ENCODE measurements at places on chromosomes 16 and 17.

DNA sequence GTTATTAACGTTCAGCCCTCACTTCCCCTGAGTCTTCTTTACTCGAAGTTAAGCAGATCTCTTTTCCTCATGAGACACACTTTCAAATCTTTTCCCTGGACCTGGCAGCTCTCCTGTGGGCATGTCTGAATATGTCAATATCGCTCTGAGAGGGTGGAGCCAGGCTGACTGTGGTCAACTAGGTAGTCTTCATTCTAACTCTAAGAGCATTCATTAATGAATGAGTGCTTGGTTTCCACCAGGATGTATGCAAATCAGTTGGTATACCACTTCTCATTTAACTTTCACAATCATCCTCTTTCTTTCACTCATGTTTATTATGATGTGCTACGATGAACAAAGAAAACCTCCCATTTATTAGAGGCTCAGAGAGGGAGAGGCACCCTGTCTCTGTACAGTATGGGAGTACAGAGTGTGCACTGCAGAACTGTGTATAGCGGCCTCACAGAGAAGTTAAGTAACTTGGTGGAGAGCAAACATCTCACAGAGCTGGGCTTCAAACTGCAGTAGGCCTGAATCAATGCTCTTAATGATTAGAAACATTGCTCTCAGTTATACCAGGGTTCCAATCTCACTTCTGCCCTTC, 39.9 kb downstream of the OTOA start:
- no peak for DNase-seq

DNA sequence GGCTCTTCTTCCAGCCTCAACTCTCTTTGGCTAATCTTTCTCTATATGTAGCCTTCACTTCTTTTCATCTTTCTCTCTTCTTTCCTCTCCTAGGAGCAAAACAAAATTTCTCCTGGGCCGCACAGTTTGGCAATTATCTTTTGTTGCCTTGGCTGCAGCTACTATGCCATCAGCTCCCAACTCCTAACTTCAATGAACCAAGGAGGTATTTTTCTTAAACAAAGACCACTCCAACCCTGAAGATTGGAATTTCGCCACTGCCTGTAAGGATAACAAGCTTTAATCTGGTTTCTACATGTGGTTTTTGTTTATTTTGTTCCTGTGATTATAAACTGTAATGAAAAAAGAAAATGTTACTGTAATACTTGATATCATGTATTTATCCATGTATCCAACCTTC, 2.3 kb upstream of the SCPEP1 start:
- no peak for DNase-seq

GRCh38 chr16:47250983-47251382, 107.2 kb upstream of the NETO2 start:
- no peak for DNase-seq

DNA sequence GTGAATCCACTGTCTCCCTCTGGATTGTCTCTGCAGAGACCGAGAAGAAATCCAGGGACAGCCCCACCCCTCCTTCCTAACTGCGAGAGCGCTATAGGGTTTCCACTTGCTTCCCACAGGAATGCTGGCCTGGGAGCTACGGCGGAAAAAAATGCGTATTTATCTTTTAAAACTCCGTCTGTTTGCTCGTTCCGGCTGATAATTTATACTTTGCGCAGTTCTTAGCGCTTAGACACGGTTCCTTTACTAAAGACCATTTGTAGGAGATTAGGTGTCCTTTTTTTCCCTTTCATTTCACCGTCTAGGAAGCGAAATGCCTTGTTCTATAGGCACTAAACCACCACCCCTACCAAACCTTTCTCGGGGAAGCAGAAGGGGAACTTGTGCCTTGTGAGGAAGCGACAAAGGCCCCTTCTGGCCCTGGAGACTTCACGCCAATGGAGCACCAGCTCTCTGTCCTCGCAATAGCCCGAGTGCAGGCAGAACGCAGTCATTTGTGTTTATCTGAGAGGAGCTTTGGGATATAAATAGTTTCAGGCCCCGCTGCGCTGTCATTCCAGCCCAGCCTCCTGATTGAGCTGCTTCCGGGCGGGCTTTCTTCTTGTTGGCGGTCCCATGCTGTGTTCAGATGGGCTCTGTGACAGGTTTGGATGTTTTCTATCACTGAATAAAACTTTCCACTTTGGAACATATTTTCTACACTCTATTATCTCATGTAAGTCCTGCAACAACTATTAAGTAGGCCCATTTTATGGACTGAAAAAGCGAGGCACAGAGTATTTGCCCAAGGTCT, 791 bp upstream of the SUPT4H1 start:
- no peak for DNase-seq

DNA sequence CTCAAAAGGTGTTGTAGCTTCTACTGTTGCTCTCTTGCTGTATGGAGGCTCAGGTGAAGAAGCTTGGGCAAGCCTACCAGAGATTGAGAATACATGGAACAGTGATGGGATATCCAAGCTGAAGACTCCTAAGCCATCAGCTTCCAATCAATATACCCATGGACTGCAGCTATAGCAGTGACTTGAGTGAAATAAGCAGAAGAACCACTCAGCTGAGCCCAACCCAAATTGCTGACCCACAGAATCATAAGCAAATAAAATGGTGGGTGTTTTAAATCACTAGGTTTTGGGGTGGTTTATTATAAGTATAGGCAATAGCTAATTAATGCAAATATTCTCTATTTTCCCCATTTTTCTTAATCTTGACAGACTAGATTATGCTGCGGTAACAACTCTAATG, 147.7 kb upstream of the SALL1 start:
- DNase-seq, result no peak

- DNase-seq, result no peak
Observed at GRCh38 chr16:27795992-27796614, 246.2 kb downstream of the KATNIP start.

- DNase-seq, result no peak
Observed at GRCh38 chr16:7653746-7654461, 321.3 kb downstream of the RBFOX1 start.

GRCh38 chr16:11542069-11542744, 44.5 kb downstream of the LITAF start:
- DNase-seq, result no peak

GRCh38 chr17:74244548-74244947, 29.5 kb upstream of the DNAI2 start:
- no peak for DNase-seq

- no peak for DNase-seq
Observed at GRCh38 chr17:5226940-5227878, 7.5 kb downstream of the SCIMP start.

DNA sequence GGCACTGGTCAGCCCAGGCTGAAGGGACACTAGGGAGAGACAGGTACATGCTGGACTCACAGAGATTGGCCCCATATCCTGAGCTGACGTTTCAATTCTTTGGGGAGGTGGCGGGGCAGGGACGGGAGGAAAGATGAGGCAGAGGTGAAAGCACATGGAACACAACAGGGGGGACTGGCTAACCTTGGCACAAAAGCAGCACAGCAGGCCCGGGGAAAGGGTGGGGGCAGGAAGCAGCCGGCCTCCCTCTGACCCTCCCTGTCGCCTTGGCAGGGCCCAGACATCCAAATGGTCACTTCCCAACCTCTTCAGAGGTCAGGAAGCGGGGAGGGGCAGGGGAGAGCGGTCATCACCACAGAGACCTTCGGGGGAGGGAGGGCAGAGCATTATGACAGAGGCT, 6.6 kb downstream of the VAT1 start:
- no peak for DNase-seq

DNA sequence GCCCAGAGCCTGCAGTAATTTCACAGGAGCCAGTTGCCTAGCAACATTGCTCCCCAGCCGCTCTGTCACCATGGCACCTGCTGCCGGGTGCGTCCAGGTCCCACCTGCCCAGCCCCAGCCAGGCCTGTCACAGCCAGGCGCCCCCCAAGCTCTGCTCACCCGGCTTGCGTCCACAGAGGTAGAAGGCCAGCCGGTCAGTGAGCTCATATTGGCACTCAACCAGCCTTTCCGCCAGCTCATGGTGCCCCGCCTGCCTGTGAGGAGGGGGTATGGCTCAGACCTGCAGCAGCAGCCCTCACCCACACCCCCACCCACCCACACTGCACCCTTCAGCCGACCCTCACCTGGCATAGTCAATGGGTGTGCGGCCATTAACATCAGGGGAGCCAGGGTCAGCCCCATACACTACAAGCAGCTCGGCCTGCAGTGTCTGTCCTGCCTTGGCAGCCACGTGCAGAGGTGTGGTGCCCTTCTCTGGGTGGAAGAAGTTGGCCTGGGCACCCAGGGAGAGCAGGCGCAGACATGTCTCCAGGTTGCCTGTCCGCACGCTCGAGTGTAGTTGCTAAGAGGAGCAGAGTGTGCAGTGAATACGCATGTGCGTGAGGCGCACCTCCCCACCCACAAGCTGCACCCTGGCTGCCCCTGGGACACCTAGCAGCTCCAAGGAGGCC, 7.7 kb downstream of the GIT1 start:
- DNase-seq, result no peak

DNA sequence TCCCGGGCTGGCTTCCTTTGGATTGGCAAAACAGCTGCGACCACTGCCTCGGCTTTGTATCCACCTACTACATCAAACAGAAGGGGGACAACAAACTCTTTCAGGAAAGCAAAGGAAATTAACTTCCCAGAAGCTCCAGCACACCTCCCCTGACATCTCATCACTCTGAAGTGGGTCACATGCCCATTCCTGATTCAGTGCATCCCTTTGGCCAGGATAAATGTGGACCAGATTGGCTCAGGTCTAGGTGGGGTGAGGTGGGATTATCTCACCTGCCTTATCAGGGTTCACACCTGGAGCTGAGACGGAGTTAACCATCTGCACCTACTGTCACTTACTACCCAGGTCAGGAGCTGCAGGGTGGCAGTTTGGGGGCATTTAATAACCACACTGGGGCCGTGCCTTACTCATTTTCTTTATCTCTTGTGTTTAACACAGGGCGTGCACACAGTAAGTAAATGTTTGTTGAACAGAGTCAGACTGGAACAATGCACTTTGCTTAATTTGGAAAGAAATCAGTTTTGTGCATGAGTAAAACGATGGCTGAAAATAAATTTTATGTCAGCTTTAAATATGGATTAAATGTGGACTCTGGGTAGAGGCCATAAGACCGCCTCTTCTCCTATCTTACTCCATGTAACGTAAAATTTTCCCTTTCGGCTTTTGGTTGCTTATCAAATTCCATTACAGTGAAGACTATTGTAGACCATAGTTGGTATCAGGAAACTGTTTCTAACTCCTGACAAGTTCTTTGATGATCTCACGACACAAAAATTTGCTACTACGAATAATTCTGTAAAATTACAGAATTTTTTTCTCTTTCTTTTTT, 36.0 kb downstream of the IQCK start:
- DNase-seq, result no peak

DNA sequence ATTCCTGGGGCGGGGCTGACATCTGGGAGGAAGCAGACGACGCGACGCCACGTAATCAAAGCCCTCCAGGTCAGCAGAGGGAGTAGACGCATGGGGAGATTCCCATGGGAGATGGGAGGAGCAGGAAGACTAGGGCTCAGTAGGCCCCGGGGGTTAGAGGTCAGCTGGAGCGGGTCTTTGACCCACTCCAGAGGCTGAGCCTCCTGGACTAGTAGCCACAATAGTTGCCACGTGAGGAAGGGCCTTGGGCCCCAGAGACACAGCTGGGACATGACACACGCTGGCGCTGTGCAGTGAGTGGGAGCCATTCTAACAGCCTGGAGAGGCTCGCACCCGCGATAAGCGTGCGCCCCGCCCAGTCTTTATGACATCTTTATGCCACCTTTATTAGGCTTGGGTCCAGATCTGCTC, 95.7 kb upstream of the AMZ2 start:
- no peak for DNase-seq

DNA sequence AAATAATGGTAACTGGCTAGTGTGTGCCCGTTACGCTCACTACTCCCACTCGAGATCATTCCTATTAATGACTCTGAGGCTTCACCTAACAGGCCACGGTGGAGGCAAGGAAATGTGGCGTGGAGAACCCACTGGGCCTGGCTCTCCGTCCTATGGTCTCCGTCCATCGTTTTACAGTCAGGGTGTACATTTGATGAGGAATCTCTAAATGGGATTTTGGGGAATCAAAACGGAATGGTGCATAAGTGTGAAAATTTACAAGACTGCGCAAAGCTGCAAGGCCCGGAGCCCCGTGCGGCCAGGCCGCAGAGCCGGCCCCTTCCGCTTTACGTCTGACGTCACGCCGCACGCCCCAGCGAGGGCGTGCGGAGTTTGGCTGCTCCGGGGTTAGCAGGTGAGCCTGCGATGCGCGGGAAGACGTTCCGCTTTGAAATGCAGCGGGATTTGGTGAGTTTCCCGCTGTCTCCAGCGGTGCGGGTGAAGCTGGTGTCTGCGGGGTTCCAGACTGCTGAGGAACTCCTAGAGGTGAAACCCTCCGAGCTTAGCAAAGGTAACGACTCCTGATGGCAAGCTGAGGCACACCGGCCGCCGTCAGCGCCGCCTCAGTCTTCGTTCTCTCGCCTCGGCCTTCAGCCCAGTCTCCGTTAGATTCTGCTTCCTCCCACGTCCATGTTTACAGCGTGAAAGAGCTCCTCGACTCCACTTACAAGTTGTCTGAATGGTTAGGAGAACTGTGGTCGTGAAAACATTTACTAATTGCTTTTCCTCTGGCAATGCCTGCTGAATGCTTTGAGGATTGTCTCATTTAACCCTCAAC, at the start of gene RAD51C:
Gene RAD51C, plus strand, starts transcription at position 364 of the 817 bp plus-strand sequence. Its CDS starts 42 bp downstream, at position 406.
- peak; percentile 73 for DNase-seq

DNA sequence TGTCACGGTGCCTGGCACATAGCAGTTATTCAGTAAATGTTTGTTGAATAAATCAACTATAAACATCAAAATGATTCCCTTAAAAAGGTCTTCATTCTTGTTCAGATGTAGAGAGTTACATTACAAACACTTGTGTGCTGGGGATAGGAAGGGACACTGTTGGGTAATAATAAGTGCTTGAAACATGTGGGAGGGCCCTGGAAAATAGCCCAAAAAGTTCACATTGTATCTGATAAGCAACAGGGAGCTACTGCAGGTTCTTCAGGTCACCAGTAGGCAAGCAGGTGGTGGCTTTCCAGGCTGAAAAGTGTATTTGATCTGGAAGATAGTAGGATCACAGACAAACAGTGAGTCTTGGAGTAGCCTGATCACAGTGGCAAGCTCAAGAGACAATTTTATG, 19.0 kb upstream of the ZNF652 start:
- DNase-seq, result no peak

DNA sequence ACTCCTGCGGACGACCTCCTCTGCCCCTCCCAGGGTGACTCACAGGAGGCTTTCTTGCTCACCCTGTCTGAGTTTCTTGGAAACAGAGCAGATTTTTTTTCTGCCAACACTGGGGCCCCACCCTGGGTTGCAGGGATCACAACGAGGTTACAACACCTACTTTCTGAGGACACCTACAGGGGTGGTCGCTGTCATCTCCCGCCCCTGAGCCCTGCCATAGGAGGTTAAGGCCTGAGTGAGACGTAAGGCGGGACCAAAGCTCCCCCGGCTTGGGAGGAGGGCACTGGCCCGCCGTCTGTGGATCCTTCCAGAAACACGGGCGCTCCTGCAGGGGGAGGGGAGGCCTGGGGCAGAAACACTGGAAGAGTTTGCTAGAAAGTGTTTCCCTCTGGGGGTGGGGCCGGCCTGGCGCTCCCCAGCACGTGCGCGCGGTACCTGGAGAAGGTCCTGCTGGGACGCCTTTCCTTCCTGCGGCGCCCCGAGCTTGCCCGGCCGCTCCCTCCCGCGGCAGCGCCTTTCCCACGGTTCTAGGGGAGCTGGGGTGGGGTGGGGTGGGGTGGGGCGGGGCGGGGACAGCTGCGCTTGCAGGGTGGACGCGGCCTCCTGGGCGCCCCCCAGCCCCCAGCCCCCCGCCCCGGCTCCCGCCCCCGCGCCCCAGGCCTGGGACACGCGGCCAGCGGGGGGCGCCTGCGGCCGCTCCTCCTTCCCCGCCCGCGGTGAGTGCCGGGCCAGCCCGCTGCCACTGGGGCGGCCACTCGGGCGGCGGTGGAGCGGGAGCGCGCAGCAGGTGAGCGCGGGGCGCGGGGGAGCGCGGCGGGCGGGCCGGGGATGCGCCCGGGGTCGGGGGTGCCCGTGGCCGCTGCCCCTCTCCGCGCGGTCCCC, 20.7 kb upstream of the ADCY7 start:
- peak; percentile 52 for DNase-seq

Data from stimulated activated CD4-positive, alpha-beta T cell treated with anti-CD3 and anti-CD28 coated beads, Interleukin-12 subunit alpha, Interleukin-12 subunit beta, amount 100 ng/mL, for 48 hours (primary cell).